ENCODE measurements at places on chromosomes 1 and 21.

GRCh38 chr1:12124693-12125421, 41.9 kb upstream of the TNFRSF1B start:
- peak; percentile 71 for DNase-seq

DNA sequence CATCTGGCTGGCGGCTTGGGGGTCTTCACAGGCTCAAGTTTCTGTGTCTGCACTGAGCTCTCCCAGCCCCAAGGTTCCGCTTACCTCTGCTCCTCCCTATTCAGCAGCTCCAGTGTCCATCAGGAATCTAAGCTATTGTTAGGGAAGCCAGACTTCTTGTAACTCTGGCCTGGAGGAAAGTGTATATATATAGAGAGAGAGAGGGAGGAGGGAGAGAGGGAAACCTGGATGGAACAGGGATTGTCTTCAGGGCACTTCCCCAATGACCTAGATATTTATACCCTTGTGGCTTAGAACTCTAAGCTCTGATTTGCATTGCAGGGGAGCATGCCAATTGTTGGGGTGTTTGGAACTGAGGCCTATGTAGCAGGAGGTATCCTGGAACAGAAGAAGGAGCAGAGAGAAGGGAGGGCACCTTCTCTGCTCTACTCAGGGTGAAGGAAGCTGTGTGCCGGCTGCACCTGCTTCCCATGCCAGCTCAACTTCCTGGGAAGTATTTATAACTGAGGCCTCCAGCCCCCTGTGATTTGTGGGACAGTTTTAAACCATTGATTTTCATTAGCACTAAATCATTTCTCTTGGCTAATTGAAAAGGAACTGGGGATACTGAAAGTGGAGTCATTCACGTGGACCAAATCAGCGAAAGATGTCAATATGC, 70.9 kb downstream of the NAV1 start:
- DNase-seq = no peak

DNA sequence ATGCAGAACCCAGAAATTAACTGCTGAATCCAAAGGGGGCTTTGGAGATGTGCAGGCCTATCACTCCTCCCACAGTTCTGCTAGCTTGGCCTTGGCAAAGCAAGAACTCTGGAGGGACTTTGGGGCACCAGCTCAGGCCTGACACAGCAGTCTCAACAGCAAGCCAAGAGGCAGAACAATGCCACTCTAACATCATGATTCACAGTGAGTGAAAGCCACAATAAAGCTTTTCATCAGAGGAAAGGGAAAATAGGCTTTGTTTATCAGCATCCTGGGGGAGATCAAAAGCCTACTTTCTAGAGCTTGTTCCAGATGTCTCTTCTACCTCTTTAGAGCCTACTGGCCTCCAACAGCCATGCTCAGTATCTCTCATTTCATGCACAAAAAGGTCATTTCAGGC, 283.4 kb downstream of the KCNH1 start:
- no peak for DNase-seq

- DNase-seq = no peak
Observed at GRCh38 chr1:210697185-210697584, 368.5 kb downstream of the HHAT start.

DNA sequence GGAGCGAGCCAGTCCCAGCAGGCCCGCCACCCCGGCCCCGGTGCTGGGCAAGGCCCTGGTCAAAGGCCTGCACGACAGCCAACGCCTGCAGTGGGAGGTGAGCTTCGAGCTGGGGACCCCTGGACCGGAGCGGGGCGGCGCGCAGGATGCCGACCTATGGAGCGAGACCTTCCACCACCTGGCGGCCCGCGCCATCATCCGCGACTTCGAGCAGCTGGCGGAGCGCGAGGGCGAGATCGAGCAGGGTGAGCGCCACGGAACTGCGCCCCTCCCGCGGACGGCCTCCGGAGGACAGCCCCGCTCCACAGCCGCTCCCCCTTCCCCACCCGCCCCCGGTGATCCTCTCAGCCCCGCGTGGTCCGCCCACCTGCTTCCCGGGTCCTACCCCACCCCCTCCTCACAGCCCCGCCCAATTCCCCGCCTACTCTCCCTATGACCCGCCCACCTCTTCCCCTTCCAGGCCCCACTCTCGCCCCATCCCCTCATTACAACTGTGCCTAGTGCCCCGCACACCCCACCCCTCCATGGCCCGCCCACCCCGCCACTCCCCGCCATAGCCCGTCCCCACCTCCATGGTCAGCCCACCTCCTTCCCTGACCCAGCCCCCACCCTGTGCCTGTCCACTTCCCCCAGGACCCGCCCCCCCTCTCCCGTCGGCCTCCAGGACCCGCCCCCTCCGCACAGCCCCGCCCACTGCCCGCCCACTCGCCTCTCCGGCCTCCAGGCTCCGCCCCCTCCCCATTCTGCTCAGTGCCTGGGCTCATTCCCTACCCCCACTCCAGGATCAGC, 52.7 kb downstream of the VWA5B1 start:
- DNase-seq = no peak

- DNase-seq = no peak
Observed at GRCh38 chr1:191519519-191519918, 638.7 kb upstream of the RGS18 start.

GRCh38 chr1:43363283-43363934, 4.4 kb downstream of the ELOVL1 start:
- peak; percentile 54 for DNase-seq

DNA sequence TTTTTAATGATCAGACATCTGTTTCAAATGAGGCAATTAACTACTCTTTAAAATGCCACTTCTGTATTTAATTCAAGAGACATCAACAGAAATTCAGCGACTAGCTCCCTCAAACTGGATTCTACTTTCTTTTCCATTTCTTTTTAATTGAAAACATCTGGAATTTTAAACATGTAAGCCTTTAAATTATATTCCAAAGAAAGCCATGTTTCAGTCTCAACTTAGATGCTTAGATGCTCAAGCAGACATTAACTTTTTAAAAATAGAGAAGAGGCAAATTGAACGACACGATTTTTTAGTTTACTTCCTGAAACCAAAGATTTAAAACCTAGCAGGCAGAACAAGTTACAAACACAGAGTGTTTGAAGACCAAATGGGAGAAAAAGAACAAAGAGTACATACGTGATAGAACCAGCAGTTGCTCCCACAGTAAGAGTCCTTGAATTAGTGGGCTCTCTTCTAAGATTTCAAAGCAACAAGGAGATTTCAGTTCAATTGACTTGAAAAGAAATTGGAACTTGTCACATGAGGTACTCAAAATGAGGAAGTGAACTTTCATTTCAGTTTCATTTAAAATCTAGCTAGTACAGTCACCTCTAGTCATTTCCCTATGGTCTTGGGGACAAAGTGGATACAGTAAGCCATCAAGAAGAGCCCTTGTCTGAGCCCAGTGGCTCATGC, at the start of gene CTSS:
CTSS (minus strand) TSS at position 483 of the 681 bp plus-strand sequence. CDS start 1,015 bp downstream, outside the sequence.
- peak; percentile 50 for DNase-seq

DNA sequence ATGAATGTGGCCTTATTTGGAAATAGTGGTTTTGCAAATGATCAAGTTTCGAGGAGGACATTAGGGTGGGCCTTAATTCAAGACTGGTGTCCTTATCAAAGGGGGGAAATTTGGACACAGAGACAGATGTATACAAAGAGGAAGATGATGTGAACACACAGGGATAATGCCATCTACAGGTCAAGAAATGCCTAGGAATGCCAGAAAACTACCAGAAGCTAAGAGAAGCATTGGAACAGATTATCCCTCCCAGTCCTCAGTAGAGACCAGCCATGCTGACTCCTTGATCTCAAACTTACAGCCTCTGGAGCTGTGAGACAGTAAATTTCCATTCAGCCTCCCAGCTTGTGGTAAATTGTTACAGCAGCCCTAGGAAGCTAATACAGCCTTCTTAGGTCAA, 151.4 kb downstream of the PTGER3 start:
- DNase-seq = peak; percentile 30

- no peak for DNase-seq
Observed at GRCh38 chr1:48673332-48674105, 103.2 kb downstream of the BEND5 start.

DNA sequence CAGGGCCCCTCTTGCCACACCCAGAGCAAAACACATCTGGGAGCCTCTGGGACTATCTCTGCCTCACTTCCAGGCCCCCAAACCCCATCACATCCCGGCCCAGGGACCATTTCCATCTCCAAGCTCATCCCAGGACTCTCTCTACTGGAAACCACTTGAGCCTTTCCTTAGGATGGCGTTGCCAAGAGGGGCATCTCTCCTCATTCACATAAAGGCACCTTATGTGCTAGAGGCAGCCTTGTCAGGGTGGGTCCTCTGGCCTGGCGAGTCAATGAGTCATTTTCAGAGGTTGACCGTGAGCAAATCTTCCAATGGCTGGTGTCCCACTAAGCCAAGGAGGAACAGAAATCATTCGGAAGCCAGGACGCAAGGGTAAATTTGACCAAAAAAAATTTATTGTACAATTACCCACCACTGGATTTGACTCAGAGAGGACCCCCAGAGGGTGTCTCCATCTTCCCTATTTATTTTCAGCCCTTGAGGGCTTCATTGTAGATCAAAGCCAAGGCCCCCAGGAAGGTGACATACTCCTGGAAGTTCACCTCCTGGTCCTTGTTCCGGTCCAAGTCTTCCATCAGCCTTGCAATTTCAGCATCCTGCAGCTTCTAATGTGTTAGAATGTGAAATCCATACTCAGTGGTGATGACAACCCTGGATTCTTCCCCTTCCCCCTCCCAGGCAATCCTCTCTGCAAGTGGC, 1.4 kb downstream of the S100A6 start:
- DNase-seq = peak; percentile 85

- no peak for DNase-seq
Observed at GRCh38 chr1:70586046-70586445, 175.0 kb downstream of the CTH start.

DNA sequence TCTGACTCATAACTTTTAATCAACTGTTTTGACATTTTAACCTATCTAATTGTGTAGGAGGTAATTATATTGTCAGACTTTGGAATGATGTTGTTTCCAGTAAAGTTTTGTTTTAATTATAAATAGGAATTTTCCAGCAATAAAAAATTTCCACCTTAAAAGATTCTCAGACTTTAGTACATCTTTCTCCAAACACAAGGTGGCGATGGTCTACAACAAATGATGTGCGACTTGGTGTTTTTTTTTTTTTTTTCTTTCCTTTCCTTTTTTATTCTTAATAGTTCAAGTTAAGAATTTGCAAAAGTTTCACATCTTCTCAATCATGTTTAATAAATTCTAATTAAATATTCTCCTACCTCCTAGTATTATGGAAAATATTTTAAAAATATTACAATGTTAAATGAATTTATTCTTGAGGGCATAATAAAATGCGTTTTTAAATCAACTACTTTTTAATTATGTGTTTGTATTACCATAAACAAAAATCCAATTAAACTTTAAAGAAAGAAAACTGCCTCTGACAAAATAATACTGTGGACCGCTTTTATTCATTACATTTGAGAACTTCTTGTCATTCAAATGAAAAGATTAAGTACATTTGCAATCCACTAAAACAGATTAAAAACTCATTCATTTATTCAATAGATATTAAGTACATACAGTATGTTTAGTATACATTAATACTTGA, 4.4 kb upstream of the ADAMTS1 start:
- peak; percentile 79 for DNase-seq

DNA sequence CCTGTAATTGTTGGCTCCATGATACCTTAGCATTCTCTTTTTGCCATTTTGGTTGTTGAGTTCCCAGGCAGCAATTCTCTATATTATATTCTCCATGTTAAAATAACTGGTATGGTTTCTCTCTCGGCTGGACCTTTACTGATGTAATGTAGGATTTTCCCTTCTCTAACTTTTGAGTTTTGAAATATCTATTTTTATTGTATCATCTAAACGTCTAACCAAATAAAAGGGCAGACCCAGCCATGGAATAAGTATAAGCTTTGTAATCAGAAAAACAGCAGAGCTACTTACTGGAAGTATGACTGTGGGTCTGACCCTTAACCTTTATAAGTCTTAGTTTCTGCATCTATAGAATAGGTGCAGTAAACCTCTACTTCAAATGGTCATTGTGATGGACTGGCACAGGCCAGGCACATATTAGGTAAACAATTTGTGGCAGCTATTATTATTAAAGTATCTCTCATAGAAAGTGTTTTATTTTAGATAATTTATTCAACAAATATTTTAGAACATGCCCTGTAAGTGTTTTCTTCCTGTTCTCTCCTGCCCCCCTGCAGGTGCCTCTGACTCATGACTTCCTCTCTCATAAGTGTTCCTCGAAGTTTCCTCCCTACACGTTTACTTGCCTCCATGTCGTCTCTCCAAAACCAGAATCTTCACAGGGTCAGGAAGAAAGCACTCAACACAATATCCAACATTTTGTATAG, 224.9 kb upstream of the FGGY start:
- DNase-seq = peak; percentile 33

DNA sequence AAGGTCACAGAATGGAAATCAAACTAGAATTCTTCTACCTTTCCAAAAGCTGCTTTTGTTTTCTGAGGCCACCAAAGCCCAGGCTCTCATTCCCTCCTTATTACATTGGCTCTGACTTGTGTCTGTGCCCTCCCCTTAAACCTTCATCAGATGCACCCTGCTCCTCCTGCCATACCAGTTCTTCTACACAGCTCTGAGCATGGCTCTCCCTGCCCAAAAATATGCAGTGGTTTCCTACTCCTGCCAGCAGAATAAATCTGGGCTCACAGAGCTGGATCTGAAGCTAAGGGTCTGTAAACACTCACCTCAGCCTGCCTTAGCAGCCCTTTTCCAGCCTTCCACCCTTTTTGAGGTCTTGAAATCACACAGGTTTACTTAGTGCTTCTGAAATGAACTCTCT, 55.0 kb downstream of the TTC3 start:
- DNase-seq = no peak

- no peak for DNase-seq
Observed at GRCh38 chr1:37901191-37901892, 42.0 kb upstream of the MTF1 start.

- peak; percentile 42 for DNase-seq
Observed at GRCh38 chr21:36663033-36663855, 35.7 kb upstream of the SIM2 start.

- DNase-seq = no peak
Observed at GRCh38 chr1:116735246-116735645, 19.0 kb upstream of the CD2 start.

DNA sequence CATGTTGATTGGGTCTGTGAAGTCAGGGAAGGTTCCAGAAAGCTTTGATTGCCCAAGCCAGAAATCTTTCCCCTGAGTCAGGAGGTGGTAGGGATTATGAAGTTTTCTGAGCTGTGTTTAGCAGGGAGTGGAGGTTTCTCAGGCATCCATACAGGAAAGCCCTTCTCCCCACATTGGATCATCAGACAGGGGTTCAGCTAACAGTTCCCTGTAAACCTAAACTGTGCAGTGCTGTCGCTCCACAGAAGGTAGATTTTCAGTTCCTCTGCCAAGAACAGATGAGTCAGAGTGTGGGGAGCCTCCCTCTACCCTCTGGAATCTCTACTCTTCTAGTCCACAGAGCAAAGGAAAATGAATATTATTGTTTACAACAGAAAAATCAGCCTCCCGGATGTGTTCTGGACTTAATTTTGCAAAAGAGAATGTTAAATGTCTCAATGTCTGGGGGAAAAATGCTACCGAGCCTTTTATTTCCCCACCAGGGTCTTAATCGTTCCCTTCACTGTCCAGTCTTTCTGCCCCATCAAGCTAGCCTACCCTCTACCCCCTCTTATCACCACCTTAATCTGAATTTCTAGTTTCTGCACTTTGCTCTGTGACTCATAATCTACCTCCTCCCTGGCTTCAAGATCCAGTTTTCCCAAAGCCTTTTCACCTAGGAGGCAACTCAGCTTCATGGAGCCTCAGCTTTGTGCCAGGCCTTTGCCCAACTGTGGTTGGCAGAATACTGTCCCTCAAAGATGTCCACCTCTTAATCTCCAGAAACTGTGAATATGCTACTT, 355.6 kb downstream of the PRDM2 start:
- no peak for DNase-seq

GRCh38 chr21:30674312-30674711, 31.6 kb downstream of the KRTAP20-3 start:
- DNase-seq = no peak
